Naive thymus-derived CD8-positive, alpha-beta T cell (primary cell): ENCODE measurements at places on chromosomes 16 and 17. TPM values are rescaled to one million over a fixed set of nuclear protein-coding genes. Genes with fewer than 3 reads are reported as not detected.

SLC5A11 gene
- not detected for polyA plus RNA-seq

NRN1L gene
- not detected for polyA plus RNA-seq

AURKB gene
- not detected for polyA plus RNA-seq

PLEKHH3 gene
- not detected for polyA plus RNA-seq

NLRC5 gene
- 80.0 TPM for polyA plus RNA-seq

SMCR8 gene
- 5.3 TPM for polyA plus RNA-seq

TBC1D3K gene
- polyA plus RNA-seq = not detected

CDRT15 gene
- polyA plus RNA-seq = not detected

KRTAP2-3 gene
- not detected for polyA plus RNA-seq

HSBP1 gene
- polyA plus RNA-seq = 25.6 TPM

SLC13A5 gene
- polyA plus RNA-seq = 0.43 TPM

NMRAL1 gene
- 52.3 TPM for polyA plus RNA-seq

CASKIN1 gene
- polyA plus RNA-seq = not detected

LPO gene
- not detected for polyA plus RNA-seq

SLC12A3 gene
- polyA plus RNA-seq = not detected
